ENCODE measurements at places on chromosomes 4 and X.

- H3K27ac ChIP-seq: no peak overlapping the region
- no peak for DNase-seq
- no peaks in the 10 kb centered on the region for H3K4me1 ChIP-seq
- no peak overlapping the region for H3K4me3 ChIP-seq
- no peaks in the 10 kb centered on the region for H3K27me3 ChIP-seq
Observed at GRCh38 chr4:117400039-117400835, 314.9 kb upstream of the TRAM1L1 start.

DNA sequence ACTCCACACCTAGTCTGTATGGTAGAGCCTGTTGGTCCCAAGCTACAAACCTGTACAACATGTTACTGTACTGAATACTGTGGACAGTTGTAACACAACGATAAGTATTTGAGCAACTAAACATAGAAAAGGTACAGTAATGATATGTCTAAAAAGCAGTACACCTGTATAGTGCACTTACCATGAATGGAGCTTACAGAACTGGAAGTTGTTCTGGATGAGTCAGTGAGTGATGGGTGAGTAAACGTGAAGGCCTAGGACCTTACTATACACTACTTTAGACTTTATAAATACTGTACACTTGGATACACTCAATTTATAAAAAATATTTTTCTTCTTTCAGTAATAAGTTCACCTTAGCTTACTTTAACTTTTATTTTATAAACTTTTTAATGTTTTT lies 104.0 kb downstream of the TMA16 start:
- H3K36me3 ChIP-seq: no peaks in the 10 kb centered on the region
- no peak for DNase-seq
- H3K27me3 ChIP-seq: no peaks in the 10 kb centered on the region
- H3K27ac ChIP-seq: no peak overlapping the region
- no peak overlapping the region for H3K4me3 ChIP-seq

GRCh38 chr4:163772238-163772637 lies 277.7 kb downstream of the TMA16 start:
- no peaks in the 10 kb centered on the region for H3K4me1 ChIP-seq
- no peak overlapping the region for H3K27ac ChIP-seq
- no peak overlapping the region for H3K4me3 ChIP-seq
- no peaks in the 10 kb centered on the region for H3K27me3 ChIP-seq

- no peaks in the 10 kb centered on the region for H3K27me3 ChIP-seq
- peaks cover 27% of the 10 kb centered on the region for H3K36me3 ChIP-seq
- H3K4me1 ChIP-seq: no peaks in the 10 kb centered on the region
- no peak for DNase-seq
- no peak overlapping the region for H3K4me3 ChIP-seq
- H3K27ac ChIP-seq: no peak overlapping the region
Observed at GRCh38 chrX:24204958-24205357, 55.4 kb downstream of the ZFX start.

DNA sequence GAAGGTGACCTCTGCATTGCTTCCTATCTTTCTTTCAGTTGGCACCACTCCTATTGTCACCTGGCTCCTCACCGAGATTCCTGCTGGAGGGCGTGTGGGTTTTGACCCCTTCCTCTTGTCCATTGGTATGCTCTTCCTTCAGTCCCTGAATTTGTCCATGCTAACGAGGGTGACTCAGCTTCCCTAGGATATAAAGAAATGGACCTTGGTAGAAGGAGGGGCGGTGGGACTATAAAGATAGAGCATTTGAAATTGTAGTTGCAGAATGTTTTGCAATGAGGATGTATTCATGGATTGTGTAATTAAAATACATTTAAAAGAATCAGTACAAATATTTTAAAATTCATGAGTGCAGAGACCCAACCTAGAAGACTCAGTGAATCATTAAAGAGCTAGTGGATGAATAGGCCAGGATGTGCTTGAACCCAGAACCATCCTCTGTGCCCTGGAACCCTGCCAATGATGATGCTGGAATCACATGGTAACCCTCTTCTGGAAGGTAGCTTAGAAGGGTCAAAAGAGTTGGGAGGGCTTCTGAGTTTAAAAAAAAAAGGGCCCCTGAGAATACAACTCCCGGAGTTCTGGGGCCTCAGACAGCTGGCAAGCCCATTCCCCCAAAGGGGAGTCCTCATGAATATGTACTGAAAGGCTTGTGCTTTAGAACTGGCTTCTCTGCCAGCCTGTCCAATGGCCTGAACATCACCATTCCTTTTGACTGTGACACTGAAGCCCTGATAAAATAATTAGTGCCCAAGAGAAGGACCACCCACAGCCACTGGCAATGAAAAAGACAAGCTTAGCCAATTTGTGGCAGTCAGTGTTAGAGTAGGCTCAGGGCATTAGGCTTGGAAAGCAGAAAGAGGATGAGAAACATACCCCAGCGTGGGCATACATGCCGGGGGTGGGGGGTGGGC lies 8.0 kb downstream of the XPNPEP2 start:
- no peak for DNase-seq
- peaks cover 7% of the 10 kb centered on the region for H3K4me1 ChIP-seq
- H3K36me3 ChIP-seq: no peaks in the 10 kb centered on the region

DNA sequence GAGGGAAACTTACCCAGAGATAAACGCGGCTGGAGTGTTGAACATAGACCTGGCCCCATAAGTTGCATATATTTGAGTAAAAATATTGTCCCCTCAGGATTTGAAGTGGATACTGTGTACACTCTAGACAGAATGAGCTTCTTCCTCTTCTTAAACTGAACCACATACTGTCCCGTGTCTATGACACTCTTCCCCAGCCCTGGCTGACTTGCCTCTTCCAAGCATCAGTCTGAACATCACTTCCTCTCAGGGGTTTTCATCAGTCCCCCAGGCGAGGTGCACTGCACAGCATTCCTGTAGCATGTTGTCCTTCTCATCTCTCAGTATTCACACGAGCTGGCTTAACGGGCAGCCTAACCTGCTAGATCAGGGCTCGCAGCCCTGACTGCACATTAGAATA lies 80.5 kb upstream of the TMEM150C start:
- no peaks in the 10 kb centered on the region for H3K27me3 ChIP-seq
- H3K27ac ChIP-seq: no peak overlapping the region
- DNase-seq: no peak
- no peak overlapping the region for H3K4me3 ChIP-seq
- H3K4me1 ChIP-seq: no peaks in the 10 kb centered on the region

DNA sequence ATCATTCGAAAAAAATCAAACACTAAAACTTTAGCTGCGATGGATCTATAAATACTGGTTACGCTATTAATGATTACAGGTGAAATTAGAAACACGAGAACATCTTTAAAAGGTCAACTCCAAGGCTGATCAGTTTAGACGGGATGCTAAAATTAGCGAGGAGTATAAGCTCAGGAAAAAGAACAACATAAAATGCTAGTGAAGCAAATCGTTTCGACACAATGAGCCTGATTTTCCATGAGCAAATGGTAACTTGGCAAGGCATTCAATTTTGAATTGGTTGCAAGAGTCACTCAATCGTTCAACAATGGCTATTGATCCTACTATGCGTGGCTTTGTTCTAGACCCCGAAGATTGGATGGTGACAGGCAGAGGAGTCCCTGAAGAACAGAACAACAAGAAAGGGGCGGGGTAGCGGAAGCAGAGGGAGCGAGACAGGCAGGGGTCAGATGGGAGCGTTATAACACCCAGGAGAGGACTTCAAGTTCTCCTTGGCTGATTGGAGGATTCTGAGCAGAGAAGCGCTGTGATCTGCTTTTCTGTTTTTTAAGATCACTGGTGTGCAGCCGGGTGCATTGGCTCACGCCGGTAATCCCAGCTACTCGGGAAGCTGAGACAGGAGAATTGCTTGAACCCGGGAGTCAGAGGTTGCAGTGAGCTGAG lies 146.5 kb downstream of the RBM47 start:
- H3K36me3 ChIP-seq: no peaks in the 10 kb centered on the region
- H3K4me3 ChIP-seq: no peak overlapping the region
- H3K4me1 ChIP-seq: no peaks in the 10 kb centered on the region
- H3K27ac ChIP-seq: no peak overlapping the region
- peaks cover 4% of the 10 kb centered on the region for H3K27me3 ChIP-seq

- DNase-seq: no peak
- no peaks in the 10 kb centered on the region for H3K4me1 ChIP-seq
- H3K4me3 ChIP-seq: no peak overlapping the region
- no peaks in the 10 kb centered on the region for H3K27me3 ChIP-seq
Observed at GRCh38 chr4:53582194-53582593, 9.1 kb downstream of the LNX1 start.

- peaks cover 4% of the 10 kb centered on the region for H3K4me1 ChIP-seq
- peaks cover 3% of the 10 kb centered on the region for H3K36me3 ChIP-seq
- no peak overlapping the region for H3K4me3 ChIP-seq
- H3K27me3 ChIP-seq: peaks cover 50% of the 10 kb centered on the region
- H3K27ac ChIP-seq: no peak overlapping the region
Observed at GRCh38 chrX:53047228-53047627, 1.4 kb upstream of the GPR173 start.

GRCh38 chr4:158997660-158998349 lies 105.1 kb upstream of the RAPGEF2 start:
- H3K4me1 ChIP-seq: peaks cover 2% of the 10 kb centered on the region
- H3K27me3 ChIP-seq: no peaks in the 10 kb centered on the region
- H3K27ac ChIP-seq: no peak overlapping the region
- DNase-seq: no peak
- H3K4me3 ChIP-seq: no peak overlapping the region
- H3K36me3 ChIP-seq: no peaks in the 10 kb centered on the region

DNA sequence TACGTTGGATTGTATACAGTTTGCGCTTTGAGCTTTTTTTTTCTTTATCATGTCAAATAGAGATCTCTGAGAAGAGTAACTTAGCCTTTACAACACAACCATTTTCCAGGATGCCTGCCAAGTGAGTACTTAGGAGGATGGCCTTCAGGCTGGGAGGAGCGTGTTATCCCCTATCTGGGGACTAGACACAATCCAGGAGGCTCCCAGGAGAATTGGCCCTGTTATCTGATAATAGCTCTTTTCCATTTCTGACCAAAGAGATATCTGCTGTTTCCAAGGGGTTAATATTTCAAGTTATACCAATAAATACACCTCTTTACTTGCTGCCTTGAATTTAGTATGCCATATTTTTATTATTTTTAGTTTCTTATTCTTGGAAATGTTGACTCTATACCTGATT lies 169.5 kb upstream of the SMARCAD1 start:
- no peaks in the 10 kb centered on the region for H3K36me3 ChIP-seq
- no peaks in the 10 kb centered on the region for H3K4me1 ChIP-seq
- H3K27me3 ChIP-seq: no peaks in the 10 kb centered on the region
- H3K27ac ChIP-seq: no peak overlapping the region
- H3K4me3 ChIP-seq: no peak overlapping the region
- peak; percentile 3 for DNase-seq

DNA sequence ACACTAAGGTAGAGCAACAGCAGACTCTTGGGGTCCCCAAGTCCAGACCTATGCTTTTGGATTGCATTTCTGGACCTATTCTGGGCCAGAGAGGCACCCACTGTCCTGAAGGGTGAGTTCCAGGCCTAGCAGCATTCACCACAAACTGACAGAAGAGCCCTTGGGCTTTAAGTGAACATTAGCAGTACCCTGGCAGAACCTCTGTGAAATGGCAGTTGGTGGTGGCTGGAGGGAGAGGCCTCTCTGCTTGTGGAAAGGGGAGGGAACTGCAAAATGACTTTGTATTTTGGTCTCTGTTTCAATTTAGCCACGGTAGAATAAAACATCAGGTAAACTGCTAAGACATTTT lies 1211.9 kb downstream of the PCDH18 start:
- H3K27ac ChIP-seq: no peak overlapping the region
- H3K27me3 ChIP-seq: no peaks in the 10 kb centered on the region
- no peak for DNase-seq
- H3K4me1 ChIP-seq: no peaks in the 10 kb centered on the region

GRCh38 chrX:40108959-40109287 lies 11.2 kb upstream of the BCOR start:
- H3K27ac ChIP-seq: peak overlapping the region; percentile 51
- H3K4me3 ChIP-seq: peak overlapping the region; percentile 43
- H3K27me3 ChIP-seq: peaks cover 64% of the 10 kb centered on the region
- peak; percentile 85 for DNase-seq

DNA sequence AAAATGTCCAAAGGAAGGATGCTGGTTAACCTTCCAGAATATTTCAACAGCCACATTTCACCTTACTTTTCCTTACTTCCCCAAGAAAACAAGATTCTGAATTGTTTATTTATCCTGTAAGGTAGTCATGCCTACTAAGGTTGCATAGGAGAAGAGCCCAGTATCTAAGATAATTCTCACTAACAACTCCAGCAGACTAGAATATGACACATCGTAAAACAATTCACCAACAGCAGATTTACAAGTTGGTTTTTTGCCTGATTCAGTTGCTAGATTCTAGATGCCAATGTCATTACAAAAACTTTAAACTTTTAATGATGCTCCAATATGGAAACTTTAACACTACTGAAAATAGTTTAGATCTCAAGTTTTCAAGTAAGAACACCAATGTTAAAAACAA lies 176.4 kb downstream of the IL13RA2 start:
- DNase-seq: no peak
- no peaks in the 10 kb centered on the region for H3K36me3 ChIP-seq
- no peak overlapping the region for H3K4me3 ChIP-seq
- no peak overlapping the region for H3K27ac ChIP-seq

GRCh38 chrX:93585661-93586060 lies 87.7 kb downstream of the NAP1L3 start:
- H3K36me3 ChIP-seq: no peaks in the 10 kb centered on the region
- H3K27ac ChIP-seq: no peak overlapping the region
- DNase-seq: no peak
- no peak overlapping the region for H3K4me3 ChIP-seq
- no peaks in the 10 kb centered on the region for H3K4me1 ChIP-seq

DNA sequence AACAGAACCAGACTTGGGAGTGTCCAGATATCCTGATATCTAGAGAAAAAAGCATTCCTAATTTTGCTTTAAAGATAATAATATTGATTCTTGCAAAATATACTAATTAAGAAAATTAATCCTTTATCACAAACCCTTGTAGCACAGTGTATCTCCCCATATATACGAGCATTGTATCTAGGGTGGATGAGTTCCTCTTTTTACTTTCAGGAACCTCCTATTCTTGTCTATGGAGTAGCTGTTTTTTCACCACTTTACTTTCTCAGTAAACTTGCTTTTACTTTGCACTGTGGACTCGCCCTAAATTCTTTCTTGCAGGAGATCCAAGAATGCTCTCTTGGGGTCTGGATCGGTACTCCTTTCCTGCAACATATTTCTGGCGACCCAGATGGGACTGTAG lies 103.9 kb downstream of the GLUD2 start:
- H3K27ac ChIP-seq: no peak overlapping the region
- no peak overlapping the region for H3K4me3 ChIP-seq
- H3K4me1 ChIP-seq: no peaks in the 10 kb centered on the region
- H3K36me3 ChIP-seq: no peaks in the 10 kb centered on the region
- DNase-seq: no peak
- no peaks in the 10 kb centered on the region for H3K27me3 ChIP-seq

DNA sequence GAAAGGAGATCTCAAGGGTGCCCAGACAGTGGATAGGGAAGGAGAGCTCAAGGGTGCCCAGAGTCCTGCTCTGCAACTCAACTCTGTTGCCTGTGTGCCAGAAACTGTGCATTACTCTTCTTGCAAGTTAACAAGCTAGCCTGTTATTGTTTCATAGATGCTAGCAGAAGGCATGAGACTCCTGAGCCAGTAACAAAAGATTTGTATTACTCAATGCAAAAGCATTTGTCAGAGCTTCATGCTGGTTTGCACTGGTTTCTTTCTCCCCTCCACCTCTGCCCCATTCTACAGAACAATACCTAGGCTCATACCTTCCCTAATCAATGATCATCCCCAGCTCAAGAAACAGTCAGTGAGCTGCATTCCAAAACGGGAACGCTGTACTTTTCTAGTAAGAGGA lies 124.5 kb upstream of the NEIL3 start:
- no peak overlapping the region for H3K27ac ChIP-seq
- DNase-seq: no peak
- no peaks in the 10 kb centered on the region for H3K36me3 ChIP-seq
- no peaks in the 10 kb centered on the region for H3K4me1 ChIP-seq
